ENCODE measurements at places on chromosomes 16 and 17. TPM values are rescaled to one million over a fixed set of nuclear protein-coding genes. Genes with fewer than 3 reads are reported as not detected.
A peak's percentile ranks its signal among the peaks of the same experiment; 100 is the strongest.

KRTAP17-1 gene
- not detected for total RNA-seq

DNA sequence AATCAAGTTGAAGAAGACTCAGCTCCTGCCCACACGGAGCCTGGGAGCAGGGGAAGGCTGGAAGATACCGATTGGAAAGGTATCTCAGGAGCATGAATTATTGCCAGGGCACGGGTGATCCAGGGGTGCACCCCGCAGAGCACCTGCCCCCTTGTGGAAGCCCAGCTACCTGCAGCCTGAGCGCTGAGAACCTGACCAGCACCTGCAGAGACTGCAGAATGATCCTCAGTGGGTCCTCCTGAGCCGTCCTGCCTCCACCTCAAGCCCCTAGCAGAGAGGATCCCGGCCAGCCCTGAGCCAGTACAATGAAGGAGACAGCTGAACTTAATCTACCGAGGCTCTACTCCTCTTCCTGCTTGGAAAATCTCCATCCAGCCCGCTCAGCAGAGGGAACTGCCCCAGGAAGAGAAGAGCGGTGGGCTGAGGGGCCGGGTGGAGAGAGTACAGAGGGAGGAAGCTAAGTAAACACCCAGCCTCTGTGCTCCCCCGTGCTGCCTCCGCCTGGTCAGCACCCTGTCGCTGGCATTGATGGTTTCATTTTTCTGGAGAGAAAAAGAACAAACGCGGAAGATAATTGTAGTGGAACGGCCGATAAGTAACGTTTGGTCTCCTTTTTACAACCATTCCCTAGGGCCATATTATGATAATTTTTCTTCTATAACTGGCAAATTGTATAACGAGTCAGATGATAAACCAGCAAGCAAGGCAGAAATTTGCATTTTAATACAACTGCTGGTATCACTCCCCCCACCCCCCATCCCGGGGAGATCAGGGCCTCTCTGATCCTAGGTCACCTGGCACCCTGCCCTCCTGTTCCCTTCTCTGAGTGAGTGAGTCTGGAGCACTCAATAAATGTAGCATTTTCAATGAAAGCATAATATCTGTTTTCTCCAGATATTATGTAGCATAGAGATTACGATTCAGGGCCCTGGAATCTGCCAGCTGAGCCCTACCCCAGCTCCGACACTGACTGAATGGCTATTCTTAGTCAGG, 204.5 kb upstream of the RPL38 start:
- DNase-seq, result peak; percentile 68

DNA sequence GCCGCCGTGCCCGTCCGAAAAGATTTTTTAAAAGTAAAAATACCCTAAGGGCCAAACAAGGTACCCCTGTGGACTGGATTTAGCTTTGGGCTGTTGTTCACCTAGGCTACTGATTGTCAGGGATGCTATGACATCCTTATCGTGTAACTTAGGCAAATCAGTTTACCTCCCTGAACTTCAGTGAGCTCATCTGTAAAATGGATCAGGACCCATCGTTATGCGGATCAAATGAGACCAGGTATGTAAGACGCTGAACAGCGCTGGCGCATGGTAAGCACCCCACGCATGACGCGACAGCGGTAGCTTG, 658 bp upstream of the ZNF771 start:
- no peak for DNase-seq

CLEC19A gene
- total RNA-seq, result not detected

GRCh38 chr16:86980644-86981043, 336.5 kb downstream of the C16orf95 start:
- DNase-seq, result no peak

DNA sequence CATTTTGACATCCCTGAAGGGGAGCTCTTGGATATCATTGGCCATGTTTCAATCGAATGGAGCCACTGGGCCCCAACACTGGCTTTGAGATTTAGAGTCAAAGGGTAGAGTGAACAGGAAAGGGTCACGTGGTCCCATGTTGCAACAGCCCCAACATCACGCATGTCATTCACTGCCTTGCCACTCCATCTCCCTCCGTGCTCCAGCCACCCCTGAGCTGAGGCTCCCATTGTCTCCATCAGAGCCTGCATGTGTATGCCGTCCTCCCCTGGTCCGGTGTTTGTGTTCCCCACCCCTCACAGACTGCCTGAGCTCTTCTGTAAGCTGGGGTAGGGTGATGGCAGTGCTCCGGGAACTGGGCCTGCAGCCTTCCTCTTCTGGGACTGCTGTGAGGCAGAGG, 12.1 kb downstream of the NFE2L1 start:
- no peak for DNase-seq

GRCh38 chr16:53769787-53770186, 65.8 kb downstream of the FTO start:
- no peak for DNase-seq

ITGAL gene
- total RNA-seq, result 127 TPM

- DNase-seq, result no peak
Measured at GRCh38 chr16:4375717-4376116, 4.1 kb downstream of the VASN start.

SNAI3 gene
- 6.1 TPM for total RNA-seq

- no peak for DNase-seq
Measured at GRCh38 chr16:49859125-49859811, 3.4 kb upstream of the ZNF423 start.

KRT14 gene
- total RNA-seq, result not detected

GRAP gene
- 8.5 TPM for total RNA-seq

GRCh38 chr17:77498091-77498741, 357.4 kb downstream of the SEC14L1 start:
- no peak for DNase-seq

DNA sequence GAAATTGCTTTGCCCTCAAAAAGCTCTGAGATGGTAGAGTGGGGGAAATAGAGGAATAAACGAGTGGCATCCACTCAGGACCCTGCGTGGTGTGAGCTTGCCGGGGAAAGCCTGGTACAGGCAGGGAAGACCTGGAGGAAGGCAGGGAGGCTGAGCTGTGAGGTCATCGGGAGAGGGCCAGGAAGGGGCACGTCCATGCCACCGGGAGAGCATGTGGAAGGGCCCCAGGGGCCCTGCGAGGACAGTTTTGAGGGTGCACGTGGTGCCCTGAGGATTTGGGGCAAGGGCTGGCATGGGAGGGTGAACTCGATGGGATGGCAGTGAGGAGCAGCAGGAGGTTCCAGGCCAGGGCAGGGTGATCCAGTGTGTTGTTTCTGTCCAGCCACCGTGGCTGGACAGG, 56.3 kb upstream of the CBFA2T3 start:
- DNase-seq, result no peak

DNA sequence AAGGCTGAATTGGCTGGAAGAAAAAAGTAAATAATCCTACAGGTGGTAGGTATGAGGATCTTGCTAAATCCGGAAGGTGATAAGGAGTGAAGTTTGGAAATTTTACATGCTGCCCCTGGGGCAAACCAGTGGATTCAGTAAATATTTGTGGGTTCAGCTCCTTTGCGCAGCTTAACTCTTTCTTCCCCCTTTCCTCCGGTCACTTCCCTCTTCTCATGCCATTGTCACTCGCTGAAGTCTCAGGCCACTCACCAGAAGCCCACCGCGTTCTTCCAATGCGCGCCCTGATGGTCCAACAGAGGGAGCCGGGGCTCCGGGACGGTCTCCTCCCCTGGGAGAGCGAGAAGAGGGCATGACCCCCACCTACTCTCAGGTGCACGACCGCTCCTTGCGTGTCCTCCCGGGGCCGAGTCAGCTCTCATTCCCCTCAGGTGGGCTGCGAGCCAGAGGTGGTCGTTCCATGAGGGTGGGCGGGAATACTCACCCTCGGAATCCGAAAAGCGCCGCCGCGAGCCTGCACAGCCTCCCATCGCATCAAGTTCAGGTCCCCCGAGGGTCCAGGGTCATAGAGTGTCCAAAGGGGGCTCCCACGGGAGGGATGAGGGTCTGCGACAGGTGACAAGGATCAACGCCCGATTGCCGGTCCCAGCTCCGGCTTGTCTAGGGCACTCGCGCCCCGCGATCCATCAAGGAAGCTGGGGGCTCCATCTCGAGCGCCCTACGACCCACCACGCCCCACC, 474 bp downstream of the CLN3 start:
- DNase-seq, result peak; percentile 70

ZDHHC1 gene
- total RNA-seq, result 18.9 TPM

- DNase-seq, result no peak
Measured at GRCh38 chr16:12460064-12460392, 343.7 kb downstream of the CPPED1 start.

C16orf96 gene
- 0.21 TPM for total RNA-seq

CMTM4 gene
- 52.5 TPM for total RNA-seq

- DNase-seq, result no peak
Measured at GRCh38 chr17:77493901-77494663, 353.3 kb downstream of the SEC14L1 start.

DNA sequence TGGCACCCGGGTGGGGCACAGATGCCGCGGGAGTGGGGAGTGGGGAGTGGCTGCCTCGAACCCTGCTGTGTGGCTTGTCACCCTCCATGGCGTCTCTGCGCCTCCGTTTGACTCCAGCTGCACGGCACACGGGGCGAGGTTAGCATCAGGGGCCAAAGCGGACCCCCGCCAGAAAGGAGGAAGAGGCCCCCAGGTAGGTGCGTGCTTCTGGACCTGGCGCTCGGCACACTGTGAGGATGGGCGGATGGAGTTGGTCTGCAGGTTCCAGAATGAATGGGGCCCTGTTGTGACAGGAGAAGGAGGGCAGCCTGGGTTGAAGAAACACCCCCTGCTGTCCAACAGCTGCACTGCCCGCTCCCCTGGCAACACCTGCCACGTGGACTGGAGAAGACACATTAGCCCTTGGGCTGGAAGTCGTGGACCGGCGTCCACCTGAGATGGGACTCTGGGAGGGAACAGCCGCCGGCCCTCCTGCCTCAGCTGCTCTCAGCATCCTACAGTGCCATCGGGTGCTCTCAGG, 9.4 kb upstream of the FASN start:
- DNase-seq, result no peak

PLA2G10 gene
- total RNA-seq, result 7.1 TPM

DNA sequence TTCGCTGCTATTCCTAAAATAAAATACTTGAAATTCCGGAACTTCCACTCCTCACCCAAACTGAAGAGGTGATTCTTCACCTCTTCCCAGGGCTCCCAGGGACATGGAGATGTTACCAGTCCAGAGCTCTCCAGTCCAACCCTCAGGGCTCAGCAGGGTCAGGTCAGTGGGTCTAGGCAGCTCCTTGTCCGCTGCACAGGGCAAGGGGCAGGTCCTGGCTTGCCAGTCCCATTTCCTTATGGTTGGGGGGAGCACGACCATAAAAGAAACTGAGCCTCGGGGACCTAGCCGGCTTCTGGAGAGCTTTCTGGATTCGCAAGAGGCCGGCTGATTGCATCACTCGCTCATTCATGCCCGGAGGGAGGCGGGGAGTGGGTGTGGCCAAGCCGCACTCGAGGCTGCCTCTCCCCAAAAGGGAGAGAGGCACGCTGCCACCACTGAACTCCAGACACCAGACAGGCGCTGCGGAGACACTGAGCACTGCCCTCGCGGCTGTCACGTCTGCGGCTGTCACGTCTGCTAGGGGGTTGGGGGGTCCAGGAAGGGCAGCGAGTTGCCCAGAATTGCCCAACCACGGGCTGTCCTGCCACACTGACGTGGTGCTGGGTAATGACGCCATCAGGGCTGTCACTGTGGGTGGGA, 15.8 kb downstream of the SLC7A5 start:
- peak; percentile 96 for DNase-seq

- no peak for DNase-seq
Measured at GRCh38 chr17:47660064-47660492, 10.4 kb downstream of the KPNB1 start.

- DNase-seq, result no peak
Measured at GRCh38 chr16:10682604-10683003, 12.1 kb downstream of the TEKT5 start.

DNA sequence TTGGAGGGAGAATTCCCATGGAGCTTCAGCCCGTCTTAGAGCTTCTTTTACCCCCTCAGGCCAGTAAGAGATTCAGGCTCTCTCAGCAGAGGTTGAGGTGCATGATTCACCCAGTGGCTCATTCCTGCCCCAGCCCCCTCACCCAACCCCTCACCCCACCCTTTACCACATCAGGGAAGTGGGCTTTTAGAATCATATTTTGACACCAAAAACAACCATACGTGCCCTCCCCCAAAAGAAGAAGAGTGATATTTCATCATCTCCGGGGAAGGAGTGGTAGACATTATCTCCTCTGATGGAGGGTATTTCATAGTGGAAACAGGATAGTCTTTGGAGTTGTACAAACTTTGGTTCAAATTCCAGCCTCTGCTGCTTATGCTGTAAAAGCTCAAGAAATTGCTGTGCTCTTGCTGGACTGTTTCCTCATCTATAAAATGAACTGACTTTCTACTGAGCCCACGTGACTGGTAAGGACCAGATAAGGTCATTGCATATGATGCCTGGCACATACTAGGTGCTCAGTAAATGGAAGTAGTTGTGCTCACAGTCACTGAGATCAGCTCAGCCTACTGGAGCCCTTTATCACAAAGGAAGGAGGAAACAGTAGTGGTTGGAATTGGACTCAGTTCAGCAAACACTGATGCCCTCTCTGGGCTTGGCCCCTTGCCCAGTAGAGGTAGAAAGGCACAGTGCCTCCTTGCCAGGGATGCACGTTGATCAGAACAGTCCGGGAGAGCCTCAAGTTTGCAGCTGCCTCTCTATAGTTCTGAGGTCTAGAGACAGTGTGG, 18.3 kb upstream of the CCL5 start:
- DNase-seq, result peak; percentile 55

DNA sequence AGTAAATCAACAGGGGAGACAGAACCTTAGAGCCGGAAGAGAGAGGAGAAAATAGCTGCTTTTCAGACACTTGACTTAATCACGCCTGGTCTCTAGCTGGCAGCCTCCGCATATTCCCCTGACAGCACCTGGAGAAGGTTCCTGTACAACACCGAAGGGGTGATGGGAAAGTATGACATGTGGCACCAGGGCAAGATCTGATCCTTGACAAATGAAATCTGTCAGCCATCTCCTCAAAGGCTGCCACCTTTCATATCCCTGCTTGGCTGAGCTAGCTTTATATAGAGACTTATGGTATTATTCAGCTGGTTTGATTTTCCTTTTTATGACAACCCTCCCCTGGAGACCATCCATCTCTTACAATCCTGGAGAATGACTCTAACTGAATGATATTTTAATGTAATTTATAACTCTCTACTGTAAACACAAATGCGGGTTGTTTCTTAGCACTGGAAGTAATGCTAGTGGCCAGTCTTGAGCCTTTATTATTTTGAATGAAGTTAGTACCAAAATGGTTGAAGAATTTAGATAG, 1205.3 kb upstream of the CDH8 start:
- no peak for DNase-seq

DNA sequence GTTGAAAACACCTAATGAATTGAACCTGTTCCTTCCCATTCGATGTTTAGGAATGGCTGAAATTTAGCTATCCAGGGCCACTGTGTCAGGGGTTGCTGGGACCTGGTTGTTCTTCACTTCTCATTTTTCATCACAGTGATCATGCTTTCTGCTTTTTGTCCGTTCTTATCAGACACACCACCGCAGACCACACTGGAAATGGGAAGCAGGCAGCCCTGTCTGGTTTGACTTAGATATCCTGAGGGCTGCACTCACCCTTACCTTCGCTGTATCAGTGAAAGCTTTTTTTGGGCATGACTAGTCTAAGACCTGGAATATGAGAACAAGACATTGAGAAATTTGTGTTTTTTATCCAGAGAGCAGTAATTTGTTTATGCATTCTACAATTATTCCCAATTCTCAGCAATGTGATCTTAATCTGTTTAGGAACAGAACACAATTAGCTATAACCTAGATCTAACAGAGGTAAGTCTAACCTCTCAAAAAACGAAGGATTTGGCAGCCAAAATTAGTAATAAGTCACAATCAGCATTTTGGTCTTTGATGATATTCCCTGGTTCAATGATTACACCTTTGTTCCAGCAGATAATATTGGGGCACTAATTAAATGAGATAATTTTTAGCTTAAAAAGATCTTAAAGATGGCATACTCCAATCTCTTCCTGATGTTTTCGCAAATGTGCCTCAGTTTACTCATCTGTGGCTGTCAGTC, 126.0 kb upstream of the GOT2 start:
- DNase-seq, result no peak
